ENCODE measurements at places on chromosomes 1 and 21.

- H3K27me3 ChIP-seq, result peaks cover 2% of the 10 kb centered on the region
- H3K4me3 ChIP-seq, result no peak overlapping the region
- H3K36me3 ChIP-seq, result peaks cover 26% of the 10 kb centered on the region
- H3K27ac ChIP-seq, result no peak overlapping the region
- peaks cover 18% of the 10 kb centered on the region for H3K4me1 ChIP-seq
These were observed 27.5 kb downstream of the PRMT2 start for GRCh38 chr21:46662765-46663500.

GRCh38 chr1:199279872-199280645, 641.2 kb downstream of the PTPRC start:
- no peaks in the 10 kb centered on the region for H3K4me1 ChIP-seq
- no peak overlapping the region for H3K27ac ChIP-seq
- no peak for DNase-seq
- H3K36me3 ChIP-seq, result no peaks in the 10 kb centered on the region

DNA sequence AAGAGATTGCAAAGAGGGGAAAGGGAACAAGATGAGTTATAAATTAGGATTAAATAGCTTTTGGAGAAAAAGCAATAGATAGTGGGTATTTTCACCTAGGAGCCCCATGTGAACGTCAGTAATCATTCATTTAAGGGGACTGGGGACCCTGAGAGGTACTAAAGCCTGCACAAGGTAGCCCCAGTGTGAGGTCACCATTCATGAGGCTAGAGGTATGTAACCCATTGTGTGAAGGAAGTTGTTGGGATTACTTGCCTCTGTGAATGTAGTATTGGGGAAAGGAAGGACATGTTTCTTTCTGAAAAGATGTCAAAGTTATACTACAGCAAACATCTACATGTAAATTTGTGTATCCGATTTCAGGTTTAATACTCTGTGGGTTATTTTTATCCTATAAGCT, 276.8 kb downstream of the TBX15 start:
- H3K4me1 ChIP-seq, result no peaks in the 10 kb centered on the region
- H3K4me3 ChIP-seq, result no peak overlapping the region
- no peak for DNase-seq
- no peaks in the 10 kb centered on the region for H3K27me3 ChIP-seq
- H3K27ac ChIP-seq, result no peak overlapping the region
- no peaks in the 10 kb centered on the region for H3K36me3 ChIP-seq

GRCh38 chr21:46131838-46132651, 23.3 kb downstream of the FTCD start:
- H3K36me3 ChIP-seq, result no peaks in the 10 kb centered on the region
- H3K4me3 ChIP-seq, result no peak overlapping the region
- H3K27ac ChIP-seq, result no peak overlapping the region
- H3K4me1 ChIP-seq, result no peaks in the 10 kb centered on the region
- DNase-seq, result no peak
- no peaks in the 10 kb centered on the region for H3K27me3 ChIP-seq

DNA sequence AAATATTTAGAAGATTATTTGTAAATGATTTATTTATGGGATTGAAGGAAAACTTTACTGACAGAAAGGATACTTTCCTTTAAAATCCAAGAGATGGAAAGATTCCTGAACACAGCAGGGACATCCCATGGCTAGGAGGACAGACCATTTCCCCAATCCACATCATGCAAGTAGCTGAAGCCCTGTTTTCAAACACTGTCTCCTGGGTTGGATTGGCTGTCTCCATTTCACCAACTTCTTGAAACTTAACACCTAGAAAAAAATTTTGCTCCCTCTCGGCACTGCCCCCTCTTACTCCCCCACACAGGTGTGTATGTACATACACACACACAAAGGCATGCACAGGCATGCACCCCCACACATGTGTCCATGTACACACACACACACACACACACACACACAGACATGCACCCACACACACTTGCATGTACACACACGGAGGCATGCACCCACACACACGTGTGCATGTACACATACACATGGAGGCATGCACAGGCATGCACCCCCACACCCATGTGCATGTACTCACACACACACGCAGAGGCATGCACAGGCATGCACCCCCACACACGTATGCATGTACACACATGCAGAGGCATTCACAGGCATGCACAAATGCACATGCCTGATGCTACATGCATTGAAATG, 320.0 kb downstream of the CHRM3 start:
- no peaks in the 10 kb centered on the region for H3K27me3 ChIP-seq
- H3K4me3 ChIP-seq, result no peak overlapping the region
- no peak for DNase-seq
- no peaks in the 10 kb centered on the region for H3K4me1 ChIP-seq
- H3K36me3 ChIP-seq, result no peaks in the 10 kb centered on the region

GRCh38 chr1:5191470-5191869, 537.1 kb downstream of the AJAP1 start:
- H3K27ac ChIP-seq, result no peak overlapping the region
- no peaks in the 10 kb centered on the region for H3K4me1 ChIP-seq
- H3K27me3 ChIP-seq, result no peaks in the 10 kb centered on the region

DNA sequence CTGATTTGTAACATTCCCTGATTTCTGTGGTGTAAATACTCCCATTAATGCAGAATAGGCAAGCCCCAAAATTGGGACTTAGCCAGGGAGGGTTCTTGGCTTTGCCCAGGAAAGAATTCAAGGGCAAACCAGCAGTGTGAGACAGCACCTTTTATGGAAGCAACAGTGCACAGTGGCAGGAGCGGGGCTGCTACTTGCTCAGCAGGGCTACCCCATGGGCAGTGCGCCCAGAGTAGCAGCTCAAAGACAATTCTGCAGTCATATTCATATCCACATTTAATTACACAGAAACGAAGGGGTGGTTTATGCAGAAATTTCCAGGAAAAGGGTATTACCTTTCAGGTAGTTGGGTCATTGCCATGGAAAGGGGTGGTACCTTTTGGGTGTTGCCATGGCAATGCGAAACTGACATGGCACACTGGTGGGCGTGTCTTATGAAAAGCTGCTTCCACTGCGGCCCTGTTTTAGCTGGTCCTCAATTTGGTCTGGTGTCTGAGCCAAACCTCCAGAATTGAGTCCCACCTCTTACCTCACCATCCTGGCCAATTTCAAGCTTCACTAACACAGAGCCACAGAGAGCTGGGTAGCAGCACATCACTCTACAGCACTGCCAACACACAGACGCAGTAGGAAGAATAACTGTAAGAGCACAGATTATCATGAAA, 35.9 kb downstream of the FHAD1 start:
- H3K4me1 ChIP-seq, result no peaks in the 10 kb centered on the region
- no peak overlapping the region for H3K4me3 ChIP-seq
- H3K27me3 ChIP-seq, result no peaks in the 10 kb centered on the region
- DNase-seq, result no peak

GRCh38 chr1:217311766-217312165, 319.1 kb downstream of the GPATCH2 start:
- no peak for DNase-seq
- no peaks in the 10 kb centered on the region for H3K27me3 ChIP-seq
- no peak overlapping the region for H3K4me3 ChIP-seq
- H3K27ac ChIP-seq, result no peak overlapping the region
- H3K36me3 ChIP-seq, result no peaks in the 10 kb centered on the region

DNA sequence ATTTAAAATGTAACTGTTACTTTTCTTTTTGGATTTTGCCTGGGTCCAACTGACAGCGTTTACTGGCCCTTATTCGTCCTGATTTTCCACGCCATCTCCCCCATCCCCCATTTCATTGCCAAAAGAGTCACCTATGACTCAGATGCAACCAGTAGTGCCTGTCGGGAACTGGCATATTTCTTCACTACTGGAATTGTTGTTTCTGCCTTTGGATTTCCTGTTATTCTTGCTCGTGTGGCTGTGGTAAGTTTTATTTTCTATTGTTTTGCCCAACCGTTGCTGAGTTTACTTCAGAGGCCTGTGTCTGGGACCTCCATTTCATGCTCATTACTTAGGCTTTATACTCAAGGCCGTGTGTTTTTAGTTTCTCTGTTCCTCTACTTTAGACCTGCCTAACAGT, 9.3 kb downstream of the LEPR start:
- no peak overlapping the region for H3K27ac ChIP-seq
- H3K27me3 ChIP-seq, result no peaks in the 10 kb centered on the region
- H3K36me3 ChIP-seq, result peaks cover 10% of the 10 kb centered on the region
- H3K4me1 ChIP-seq, result peaks cover 3% of the 10 kb centered on the region
- DNase-seq, result no peak

GRCh38 chr1:40736085-40736531, 44.6 kb downstream of the NFYC start:
- DNase-seq, result no peak
- H3K27me3 ChIP-seq, result no peaks in the 10 kb centered on the region
- no peak overlapping the region for H3K4me3 ChIP-seq
- peaks cover 20% of the 10 kb centered on the region for H3K36me3 ChIP-seq

DNA sequence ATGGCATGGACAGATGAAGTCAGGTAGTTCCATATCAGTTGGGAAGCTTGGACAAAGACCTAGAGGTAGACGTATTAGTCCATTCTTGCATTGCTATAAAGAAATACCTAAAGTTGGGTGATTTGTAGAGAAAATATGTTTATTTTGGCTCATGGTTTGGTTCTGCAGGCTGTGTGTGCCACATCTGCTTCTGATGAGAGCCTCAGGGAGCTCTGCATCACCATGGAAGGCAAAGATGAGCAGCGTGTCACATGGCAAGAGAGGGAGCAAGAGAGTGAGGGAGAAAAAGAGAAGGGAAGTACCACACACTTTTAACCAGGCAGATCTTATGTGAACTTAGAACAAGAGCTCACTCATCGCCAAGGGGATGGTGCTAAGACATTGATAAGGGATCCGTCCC, 9.0 kb downstream of the TSACC start:
- no peaks in the 10 kb centered on the region for H3K27me3 ChIP-seq
- no peak for DNase-seq
- H3K27ac ChIP-seq, result no peak overlapping the region
- no peaks in the 10 kb centered on the region for H3K36me3 ChIP-seq
- no peak overlapping the region for H3K4me3 ChIP-seq

DNA sequence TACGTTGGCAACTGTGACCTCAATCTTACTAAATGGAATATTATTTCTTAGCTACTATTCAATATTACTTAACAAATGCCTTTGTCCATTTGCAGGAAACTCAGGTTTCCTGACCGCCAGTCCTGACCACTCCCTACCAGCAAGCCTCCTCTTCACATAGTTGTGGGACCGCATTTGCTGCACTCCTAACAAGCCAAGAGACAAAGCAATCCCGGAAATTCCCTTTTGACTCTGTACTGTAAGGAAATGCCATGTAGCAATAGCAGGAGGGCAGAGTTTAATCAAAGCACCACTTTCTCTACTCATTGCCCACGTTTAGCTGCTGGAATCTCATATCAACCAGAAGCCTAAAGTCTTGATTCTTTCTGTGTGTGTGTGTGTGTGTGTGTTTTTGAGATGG, 28.1 kb upstream of the ACBD6 start:
- no peaks in the 10 kb centered on the region for H3K27me3 ChIP-seq
- no peak overlapping the region for H3K27ac ChIP-seq
- H3K4me3 ChIP-seq, result no peak overlapping the region
- H3K4me1 ChIP-seq, result no peaks in the 10 kb centered on the region
- DNase-seq, result no peak

DNA sequence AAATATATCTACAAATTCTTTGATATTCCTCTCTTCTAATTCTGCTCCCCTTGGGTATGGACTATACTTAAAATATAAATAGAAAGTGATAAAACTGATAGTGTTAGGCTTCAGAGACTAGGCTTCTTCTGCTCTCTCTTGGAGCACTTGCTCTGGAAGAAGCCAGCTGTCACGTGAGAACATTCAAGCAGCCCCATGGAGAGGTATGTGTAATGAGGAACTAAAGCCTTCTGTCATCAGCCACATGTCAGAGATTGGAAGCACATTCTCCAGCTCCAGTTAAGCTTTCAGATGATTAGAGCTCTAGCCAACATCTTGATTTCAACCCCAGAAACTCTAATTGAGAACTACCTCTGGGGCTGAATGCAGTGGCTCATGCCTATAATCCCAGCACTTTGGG, 34.3 kb downstream of the XKR8 start:
- H3K4me3 ChIP-seq, result no peak overlapping the region
- DNase-seq, result no peak
- H3K27me3 ChIP-seq, result no peaks in the 10 kb centered on the region
- H3K4me1 ChIP-seq, result peaks cover 31% of the 10 kb centered on the region
- H3K27ac ChIP-seq, result peak overlapping the region; percentile 65

DNA sequence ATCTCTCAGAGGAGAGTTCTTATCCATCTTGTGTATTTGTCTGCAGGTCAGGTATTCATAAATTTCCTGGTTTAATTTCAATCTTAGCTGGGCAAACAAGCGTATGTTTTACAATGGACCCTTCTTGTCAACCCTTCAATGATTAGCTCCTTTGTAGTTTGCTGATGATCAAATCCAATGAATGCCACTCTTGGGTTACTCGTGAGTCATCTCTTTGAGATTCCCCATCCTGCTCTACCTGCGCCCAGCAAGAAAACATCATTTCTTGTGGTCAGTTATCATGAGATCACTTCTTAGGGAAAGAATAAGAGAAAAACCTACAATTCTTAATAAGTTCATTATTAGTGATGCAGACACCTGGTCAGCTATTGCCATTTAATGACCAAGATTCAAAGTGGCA, 572.3 kb upstream of the PKN2 start:
- H3K27me3 ChIP-seq, result no peaks in the 10 kb centered on the region
- H3K4me3 ChIP-seq, result no peak overlapping the region
- DNase-seq, result no peak
- no peaks in the 10 kb centered on the region for H3K36me3 ChIP-seq

- H3K27me3 ChIP-seq, result no peaks in the 10 kb centered on the region
- H3K36me3 ChIP-seq, result no peaks in the 10 kb centered on the region
- no peak overlapping the region for H3K27ac ChIP-seq
- no peak overlapping the region for H3K4me3 ChIP-seq
- DNase-seq, result no peak
These were observed 136.1 kb downstream of the ADGRL2 start for GRCh38 chr1:81936853-81937252.

DNA sequence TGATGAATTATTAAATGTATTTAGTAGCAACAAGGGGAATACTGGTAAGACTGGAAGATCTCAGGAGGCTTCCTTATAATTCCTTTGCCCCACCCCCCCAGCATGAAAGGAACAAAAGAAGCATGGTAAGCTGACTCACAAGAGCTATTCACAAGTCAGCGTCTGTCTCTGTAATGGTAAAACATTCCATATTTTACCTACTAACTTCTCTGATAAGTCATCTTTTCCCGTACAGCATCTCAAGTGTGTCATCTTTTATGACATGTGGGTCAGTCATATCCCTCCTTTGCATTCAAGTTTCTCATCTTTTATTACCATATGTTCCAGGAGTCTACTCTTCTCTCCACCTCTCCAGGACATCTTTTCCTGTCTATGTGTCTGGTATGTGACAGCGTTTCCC, 241.3 kb downstream of the PLA2G4A start:
- no peak overlapping the region for H3K27ac ChIP-seq
- no peaks in the 10 kb centered on the region for H3K4me1 ChIP-seq
- H3K36me3 ChIP-seq, result no peaks in the 10 kb centered on the region
- H3K27me3 ChIP-seq, result no peaks in the 10 kb centered on the region
- DNase-seq, result no peak

DNA sequence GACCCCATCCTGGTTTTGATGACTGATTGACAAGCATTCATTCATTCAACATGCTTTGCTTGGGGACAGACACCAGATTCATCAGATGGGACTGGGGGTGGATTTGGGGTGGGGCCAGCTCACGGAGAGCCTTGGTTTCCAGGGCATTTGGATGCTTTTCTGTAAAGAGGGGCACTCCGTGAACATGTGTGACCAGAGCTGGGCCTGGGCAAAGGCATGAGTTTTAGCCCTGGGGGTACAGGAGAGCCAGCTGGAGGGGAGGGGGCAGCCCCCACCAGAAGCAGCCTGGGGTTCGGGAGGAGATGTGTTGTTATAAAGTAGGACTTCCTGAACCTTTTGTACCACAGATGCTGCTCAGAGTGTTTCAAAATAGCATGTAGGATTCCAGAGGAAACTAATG, 99.7 kb downstream of the RIPK4 start:
- no peaks in the 10 kb centered on the region for H3K36me3 ChIP-seq
- H3K4me3 ChIP-seq, result no peak overlapping the region
- no peak overlapping the region for H3K27ac ChIP-seq
- DNase-seq, result no peak

Data from CD4-positive, alpha-beta memory T cell (primary cell).